Stimulated activated CD8-positive, alpha-beta memory T cell treated with anti-CD3 and anti-CD28 coated beads, Interleukin-4, amount 100 ng/mL, for 1 hour (primary cell): ENCODE measurements at places on chromosomes 6 and 20.

DNA sequence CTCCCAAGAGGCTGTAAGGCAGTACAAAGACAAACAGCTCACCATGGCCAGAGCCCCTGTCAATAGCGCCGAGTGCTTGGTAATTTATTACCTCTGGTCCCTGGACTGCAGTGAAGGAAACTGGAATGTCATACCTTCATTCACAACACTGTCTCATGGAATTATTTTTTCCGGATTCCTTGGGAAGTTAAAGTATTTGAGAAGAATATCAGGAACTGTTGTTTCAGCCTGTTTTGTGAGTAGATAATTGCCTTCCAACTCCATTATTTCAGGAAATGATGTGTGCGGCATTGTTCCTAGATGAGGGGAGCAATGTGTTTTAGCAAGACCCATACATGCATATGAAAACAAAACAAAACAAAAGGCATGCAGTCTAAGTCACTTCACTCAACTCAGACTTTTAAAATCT, 64.0 kb downstream of the BLOC1S5 start:
- DNase-seq = no peak

GRCh38 chr6:45310118-45310788, 17.9 kb upstream of the RUNX2 start:
- DNase-seq = no peak

- DNase-seq = no peak
Measured at GRCh38 chr6:47007657-47008396, 34.3 kb downstream of the ADGRF1 start.

DNA sequence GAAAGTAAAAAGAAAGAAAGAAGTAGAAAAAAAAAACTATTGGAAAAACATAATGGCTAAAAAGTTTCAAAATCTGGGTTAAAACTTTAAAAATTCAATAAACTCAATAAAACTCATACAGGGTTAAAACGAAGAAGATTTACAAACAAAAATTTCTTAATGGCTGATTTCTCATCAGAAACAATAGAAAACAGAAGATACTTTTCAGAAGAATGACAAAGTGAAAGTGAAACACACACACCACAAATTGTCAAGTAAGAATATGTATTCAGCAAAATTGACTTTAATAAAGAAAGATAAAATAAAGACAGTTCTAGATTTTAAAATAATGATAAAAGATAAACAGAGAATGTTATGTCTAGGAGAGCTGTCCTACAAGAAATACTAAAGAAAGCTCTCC, 618.9 kb upstream of the GJE1 start:
- DNase-seq = no peak

DNA sequence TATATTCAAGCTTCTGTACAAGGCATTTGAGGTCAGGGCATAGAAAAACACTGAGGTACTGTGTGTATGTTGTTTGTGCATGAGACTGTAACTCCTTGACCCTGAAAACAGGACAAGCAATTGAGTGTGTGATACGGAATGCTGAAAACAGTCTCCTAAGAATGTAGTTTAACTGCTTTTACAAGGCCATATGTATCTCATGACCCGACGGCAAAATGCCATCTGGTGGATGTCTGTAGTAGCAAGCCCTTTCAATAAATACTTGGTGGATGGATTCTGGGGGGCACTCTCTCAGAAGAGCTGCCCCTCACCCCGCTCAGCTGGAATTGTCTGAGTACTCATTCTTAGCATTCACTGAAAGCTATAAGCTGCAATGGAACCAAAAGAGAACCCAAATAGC, 69.3 kb upstream of the EYS start:
- no peak for DNase-seq

- no peak for DNase-seq
Measured at GRCh38 chr6:55014321-55015088, 159.8 kb upstream of the HCRTR2 start.

- no peak for DNase-seq
Measured at GRCh38 chr6:169320013-169320412, 66.4 kb upstream of the THBS2 start.

DNA sequence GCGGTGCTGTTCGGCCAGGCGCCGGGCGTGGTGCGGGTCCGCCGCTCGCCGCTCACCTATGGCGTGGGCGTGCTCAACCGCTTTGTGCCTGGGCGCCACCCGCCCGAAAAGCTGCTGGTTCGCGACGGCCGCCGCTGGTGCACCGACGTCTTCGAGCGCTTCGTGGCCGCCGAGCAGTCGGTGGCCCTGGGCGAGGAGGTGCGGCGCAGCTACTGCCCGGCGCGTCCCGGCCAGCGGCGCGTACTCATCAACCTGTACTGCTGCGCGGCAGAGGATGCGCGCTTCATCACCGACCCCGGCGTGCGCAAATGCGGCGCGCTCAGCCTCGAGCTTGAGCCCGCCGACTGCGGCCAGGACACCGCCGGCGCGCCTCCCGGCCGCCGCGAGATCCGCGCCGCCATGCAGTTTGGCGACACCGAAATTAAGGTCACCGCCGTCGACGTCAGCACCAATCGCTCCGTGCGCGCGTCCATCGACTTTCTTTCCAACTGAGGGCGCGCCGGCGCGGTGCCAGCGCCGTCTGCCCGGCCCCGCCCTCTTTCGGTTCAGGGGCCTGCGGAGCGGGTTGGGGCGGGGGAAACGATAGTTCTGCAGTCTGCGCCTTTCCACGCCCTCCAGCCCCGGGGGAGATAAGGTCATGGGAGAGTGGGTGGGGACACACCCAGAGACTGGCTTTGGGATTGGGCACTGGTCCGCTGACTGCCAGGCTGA, 15.7 kb downstream of the ADISSP start:
- no peak for DNase-seq

DNA sequence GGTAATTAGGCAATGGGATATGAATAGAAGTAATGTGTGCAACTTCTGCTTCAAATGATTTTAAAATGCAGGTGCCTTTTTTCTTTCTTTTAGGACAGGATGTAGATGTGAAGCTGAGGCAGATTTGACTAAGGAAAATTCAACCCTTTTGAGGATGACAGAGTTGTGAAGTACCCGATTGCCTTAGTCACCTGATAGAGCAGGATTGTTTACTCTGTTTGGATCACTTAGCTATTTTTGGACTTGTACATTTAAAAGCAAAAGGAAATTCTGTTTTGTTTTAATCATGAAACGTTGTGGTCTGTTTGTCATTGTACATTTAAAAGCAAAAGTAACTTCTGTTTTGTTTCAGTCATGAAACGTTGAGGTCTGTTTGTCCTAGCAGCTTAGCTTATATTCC, 143.4 kb downstream of the FAM83B start:
- DNase-seq = no peak
